Heart left ventricle (tissue), 16 donors: ENCODE measurements at places on chromosomes 2 and 18. TPM values are rescaled to one million over a fixed set of nuclear protein-coding genes. Genes with fewer than 3 reads are reported as not detected.
A peak's percentile ranks its signal among the peaks of the same experiment; 100 is the strongest.

DNA sequence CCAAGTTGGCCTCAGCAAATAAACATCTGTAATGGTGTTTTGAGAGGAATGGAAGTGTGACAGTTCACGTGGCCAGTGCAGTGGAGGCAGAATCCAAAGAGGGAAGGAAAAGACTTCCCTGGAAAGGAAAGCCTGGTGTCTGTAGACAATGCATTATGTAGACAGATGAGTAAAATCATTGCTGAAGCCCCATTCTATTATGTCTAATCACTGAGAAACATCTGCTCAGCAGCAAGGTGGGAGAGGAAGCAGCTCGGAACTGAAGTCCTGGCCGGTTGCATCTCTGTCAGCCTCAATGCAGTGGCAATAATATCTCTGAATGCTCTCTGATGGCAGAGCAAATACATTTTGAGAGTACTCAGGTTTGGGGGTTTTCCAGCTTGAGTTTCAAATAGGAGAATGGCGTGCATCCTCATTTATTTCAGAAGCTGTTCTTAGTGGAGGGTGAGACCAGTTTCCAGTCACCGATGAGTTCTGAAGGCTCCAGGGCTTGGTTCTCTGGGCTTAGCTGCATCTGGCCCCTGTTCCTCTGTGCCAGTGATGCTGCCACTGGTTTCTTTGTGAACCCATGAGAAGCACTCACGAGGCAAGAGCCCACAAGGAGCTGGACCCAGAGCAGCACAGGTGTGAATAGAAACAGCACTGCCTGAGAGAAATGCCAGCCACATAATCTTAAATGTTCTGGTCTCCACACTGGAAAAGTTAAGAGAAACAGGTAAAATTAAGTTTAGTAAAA is 63.3 kb downstream of the RPIA start:
- DNase-seq = no peak

GRCh38 chr2:72887032-72887739 is at the start of gene SPR:
TSS of gene SPR (plus strand) at chr2:72887408. CDS start at chr2:72887433, 25 bp downstream.
- DNase-seq = peak; percentile 88

DNA sequence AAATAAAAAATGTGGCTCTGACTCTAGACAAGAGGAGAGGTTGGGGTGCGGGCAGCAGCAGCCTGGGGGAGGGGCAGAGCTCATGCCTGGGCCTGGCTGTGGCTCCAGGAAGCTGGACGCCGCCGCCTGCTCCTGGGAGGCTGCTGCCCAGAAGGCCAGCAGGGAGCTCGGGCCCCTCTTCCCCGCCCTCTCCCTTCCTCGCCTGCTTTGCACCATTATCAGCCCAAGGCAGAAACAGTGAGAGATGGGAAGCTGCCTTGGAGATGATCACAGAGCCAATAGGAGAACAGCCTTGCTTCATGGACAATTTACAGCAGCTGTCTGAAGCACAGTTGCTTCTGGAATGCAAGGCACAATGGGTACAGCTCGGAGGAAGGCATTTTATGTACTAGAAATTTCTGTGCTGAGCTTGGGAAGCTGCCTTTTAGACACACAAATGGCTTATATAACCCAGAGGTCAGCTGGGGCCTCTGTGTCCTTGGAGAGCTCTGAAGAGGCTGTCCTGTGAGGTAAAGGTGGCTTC is 55.3 kb upstream of the AFF3 start:
- DNase-seq = peak; percentile 71

GRCh38 chr2:102241616-102242305 is 54.9 kb downstream of the IL1RL2 start:
- no peak for DNase-seq

GRCh38 chr2:224781400-224781799 is 65.2 kb upstream of the CCDC195 start:
- DNase-seq = no peak

The MERTK gene
- total RNA-seq = 3.4 TPM

GRCh38 chr2:46874236-46874929 is 41.2 kb downstream of the MCFD2 start:
- DNase-seq = no peak

The NT5C1B gene
- total RNA-seq = not detected

The SP140L gene
- 3.9 TPM for total RNA-seq

DNA sequence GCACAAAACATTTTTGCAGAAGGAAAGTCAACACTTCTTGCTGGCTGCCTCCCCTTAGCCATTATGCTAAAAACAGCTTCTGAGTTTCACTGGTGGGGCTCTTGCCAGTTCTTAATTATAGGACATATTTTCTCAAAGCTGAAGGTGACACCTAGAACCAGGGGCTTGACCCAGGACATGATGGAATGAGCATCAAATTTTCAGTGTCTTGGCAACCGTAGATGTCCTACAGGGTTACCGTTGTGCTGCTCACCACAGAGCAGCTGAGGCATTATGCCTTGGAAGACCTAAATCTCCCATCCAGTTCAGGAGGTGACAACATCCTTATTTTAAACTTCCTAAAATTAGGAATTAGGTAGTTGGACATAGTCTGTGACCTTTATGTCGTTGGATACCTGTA is 46.7 kb downstream of the TMEM185B start:
- no peak for DNase-seq

- no peak for DNase-seq
Observed at GRCh38 chr2:53945538-53945937, 25.3 kb downstream of the PSME4 start.

- no peak for DNase-seq
Observed at GRCh38 chr18:35247412-35248249, 6.8 kb downstream of the ZNF397 start.

- no peak for DNase-seq
Observed at GRCh38 chr2:138433995-138434951, 67.3 kb upstream of the SPOPL start.

DNA sequence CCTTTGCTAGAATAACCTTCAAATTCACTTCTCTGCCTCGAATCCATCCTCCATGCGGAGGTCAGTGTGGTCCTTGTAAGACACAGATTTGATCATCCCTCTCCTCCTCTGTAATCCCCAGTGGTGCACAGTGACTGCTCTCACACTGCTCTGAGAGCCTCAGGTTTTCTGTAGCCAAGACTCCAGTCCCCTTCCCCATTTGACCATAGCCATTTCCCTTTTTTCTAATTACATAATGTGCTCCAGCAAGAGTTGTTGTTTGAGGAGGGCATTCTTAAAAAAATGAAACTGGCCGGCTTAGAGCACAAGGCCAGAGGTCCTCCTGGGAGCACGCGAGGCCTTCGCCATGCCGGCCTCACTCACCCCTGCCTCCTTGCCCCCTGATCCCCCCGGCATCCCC is 34.7 kb upstream of the LPIN1 start:
- no peak for DNase-seq

The ITGA4 gene
- total RNA-seq = 3.9 TPM

GRCh38 chr2:48901416-48901815 is 145.9 kb upstream of the LHCGR start:
- DNase-seq = no peak

The CXCR1 gene
- total RNA-seq = 1.2 TPM

DNA sequence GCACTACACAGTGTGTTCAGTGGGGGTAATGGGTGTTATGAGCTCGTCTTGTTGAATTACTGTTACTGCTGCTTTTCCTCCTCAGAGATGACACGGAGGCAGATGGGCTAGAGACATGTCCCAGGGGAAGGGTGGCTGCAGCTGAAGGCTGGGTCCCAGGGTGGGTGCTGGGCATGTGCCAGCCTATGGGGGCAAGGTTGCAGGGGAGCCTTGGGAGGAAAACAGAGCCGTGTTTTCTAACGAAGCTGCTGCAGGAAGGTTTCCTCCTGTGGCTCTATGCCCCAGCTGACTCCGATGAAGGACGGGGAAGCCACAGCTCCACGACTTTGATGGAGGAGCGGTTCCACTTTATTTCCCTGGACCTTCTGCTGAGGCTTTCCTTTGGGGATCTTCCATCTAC is 42.4 kb downstream of the ASB18 start:
- no peak for DNase-seq

DNA sequence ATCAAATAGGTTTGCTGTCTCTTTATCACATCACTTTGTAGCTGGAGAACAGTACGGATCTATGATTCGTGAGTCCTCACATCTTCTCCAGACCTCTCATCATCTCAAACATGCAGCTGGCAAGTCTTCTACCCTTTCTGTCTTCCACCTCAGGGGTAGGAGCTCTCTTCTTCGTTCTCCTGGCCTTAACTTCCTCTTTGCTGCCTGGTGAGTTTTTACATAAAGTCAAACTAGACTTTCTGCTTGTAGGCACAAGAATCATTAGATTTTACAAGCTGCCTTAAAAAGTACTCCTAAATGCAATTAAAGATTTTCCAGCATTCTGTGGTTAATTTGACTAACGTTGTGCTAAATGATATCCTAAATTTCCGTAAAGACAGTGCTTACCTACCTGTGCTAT is 43.7 kb upstream of the TANK start:
- DNase-seq = no peak

- DNase-seq = no peak
Observed at GRCh38 chr2:227534714-227535113, 62.8 kb downstream of the AGFG1 start.

GRCh38 chr2:190149200-190149599 is 86.7 kb upstream of the MSTN start:
- DNase-seq = no peak

The CLEC4F gene
- not detected for total RNA-seq

The AQP4 gene
- total RNA-seq = 25.0 TPM

The STPG4 gene
- not detected for total RNA-seq

DNA sequence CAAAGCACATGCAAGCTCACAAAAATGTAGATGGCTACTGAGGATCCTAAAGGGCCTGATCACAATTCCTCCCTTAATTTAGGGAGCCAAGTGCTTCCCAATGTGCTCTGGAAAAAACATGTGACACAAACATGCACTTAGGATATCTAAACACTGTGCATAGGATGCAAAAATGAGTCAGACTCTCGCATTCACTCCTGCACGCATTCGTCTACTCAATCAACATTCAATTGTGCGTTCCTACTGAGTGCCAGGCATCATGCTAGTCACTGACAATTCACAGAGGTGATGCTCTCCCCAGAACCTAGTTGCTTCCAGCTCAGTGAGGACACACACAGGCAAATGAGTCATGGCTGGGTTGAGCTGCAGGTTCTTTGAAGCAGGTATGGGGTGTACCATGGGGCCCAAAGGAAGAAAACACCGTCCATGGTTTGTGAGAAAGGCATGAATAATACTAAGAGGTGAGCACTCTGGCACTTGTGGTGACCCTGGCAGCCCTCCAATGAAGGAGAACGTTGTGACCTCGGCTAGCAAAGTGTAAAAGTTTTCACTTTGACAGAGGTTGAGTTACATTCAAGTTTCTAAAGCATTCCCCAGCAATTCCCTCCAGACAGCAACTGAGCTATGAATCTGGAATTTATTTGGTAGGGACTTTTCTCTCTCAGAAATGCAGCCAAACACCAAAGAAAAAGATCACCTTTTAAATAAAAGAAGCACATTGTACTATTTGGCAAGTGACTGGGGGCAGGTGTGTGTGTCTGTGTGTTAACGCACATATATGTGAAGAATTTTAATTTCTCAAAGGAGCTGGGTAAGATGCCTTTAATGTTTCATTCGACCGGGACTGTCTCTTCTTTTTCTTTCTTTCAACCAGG is 173.3 kb downstream of the ALPK2 start:
- DNase-seq = peak; percentile 35

The TCF23 gene
- total RNA-seq = not detected

DNA sequence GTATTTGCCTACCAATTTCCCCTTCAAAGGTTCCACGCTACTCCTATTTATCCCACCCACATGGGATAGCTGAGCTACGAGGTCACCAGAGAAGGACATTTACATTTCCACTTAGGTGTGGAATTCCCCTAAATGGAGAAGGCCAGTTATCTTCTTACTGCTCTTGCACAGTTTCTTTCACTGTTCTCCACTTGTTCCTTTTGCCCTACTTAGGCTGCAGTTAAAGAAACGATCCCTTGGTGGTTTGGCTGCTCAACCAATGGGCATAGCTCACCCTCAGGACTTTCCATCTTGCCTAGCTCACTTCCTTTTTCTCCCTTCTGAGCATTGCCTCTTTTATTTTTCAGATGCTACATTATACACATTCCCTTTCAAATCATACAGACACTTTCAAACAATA is 11.2 kb upstream of the NABP1 start:
- no peak for DNase-seq
